ENCODE measurements at places on chromosomes 7 and 10.

GRCh38 chr7:151114151-151115090 is 28.1 kb downstream of the AGAP3 start:
- no peak for DNase-seq

GRCh38 chr7:78568690-78569089 is 770.1 kb downstream of the PHTF2 start:
- DNase-seq = no peak

DNA sequence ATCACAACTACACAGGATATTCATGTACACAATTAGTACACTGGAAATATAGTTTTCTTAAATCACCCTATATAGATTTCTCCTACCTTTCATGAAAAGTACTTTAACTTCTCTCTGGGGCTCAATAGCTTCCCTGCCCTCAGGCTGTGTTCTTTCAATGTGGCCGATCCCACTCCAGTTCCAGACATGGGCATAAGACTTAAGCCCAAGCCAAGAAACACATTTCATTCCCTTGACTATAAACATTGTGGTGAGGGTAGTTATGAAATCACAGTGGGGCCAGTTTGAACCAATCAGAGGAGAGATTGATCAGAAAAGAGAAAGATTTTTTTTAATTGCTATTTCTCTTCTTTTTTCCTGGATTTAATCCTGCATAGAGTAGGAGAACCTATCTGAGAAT is 904.6 kb upstream of the SORCS1 start:
- no peak for DNase-seq

DNA sequence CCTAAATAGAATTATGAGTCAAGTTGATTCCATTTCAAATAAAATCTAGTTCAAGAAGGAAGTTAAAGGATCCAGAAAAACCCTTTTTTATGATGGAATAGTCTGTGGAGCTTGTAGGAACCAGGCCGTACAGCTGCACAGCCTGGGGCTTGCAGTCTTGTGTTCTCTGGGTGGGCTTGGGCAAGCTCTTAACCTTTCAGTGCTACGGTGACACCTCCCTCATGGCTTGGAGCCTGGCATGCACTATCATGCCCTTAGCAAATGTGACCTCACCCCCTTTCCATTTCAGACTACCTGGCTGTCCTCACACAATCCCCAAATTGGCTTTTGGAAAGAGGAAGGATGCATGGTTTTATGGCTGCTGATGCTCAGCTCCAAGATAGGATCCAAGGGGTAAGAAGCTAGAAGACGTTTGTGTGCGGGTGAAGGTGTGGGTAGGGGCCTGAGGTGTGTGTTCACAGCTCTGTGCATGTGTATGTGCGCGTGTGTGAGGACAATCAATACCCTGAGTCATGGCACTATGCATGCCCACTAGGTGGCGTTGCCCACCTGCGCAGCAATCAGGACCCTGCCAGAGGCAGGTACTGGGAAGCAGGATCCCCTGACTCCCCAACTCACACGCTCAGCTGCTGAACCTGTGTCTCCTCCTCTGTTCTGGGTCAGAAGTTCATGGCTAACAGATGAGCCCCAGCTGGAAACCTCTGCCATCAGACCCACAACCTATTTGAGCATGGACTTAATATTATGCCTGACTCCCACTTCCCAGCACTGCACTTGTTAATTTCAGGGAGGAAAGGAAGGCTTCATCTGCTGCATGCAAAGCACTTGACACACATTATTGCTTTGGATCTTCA is 113.4 kb downstream of the PTPN20 start:
- peak; percentile 43 for DNase-seq

DNA sequence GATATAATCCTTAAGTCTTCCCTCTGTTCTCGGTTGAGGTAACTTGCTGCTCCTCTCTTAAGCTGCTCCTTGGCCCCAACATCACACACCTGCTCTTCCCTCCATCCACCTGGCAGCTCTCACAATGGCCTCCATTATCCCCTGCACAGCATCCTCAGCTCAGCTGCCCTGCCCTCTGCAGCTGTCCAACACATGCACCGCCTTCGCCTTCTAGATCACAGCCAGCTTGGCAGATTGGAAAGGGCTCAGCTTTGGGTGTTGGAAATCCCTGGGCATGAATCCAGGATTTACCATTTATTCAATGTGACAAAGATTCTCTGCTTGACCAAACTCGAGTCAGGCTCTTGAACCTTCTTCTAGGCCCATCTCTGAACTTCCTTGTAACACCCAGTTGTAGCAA is 20.6 kb downstream of the RGR start:
- no peak for DNase-seq

DNA sequence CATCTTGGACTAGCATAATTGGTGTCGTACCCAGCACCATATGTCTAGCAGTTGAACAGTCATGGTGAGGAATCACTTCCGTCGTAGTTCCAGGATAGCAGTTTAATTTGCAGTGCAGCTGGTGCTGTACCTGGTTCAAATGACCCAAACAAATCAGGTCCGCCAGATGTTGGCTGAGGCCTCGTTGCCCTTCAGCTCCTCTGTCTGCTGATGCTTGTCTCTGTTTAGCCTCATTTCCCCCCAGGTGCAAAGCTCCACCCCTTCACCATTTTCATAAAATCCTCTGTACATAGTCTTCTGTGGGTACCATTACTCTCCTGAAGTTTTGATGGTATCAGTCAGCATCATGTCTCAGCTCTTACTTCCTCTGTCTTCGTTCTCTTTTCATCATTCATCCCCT is 35.1 kb downstream of the UMAD1 start:
- no peak for DNase-seq

DNA sequence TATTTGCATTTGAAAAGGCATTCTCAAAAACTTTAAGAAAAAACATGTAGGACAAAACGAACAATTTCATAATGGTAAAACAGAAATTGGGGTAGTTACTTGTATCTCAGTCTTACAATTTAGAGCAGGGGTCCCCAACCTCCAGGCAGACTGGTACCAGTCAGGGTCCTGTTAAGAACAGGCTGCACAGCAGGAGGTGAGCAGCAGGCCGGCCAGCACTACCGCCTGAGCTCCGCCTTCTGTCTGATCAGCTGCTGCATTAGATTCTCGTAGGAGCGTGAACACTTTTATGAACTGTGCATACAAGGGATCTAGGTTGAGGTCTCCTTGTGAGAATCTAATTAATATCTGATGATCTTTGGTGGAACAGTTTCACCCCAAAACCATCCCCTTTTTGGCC is 77.3 kb downstream of the SEMA3A start:
- DNase-seq = no peak

DNA sequence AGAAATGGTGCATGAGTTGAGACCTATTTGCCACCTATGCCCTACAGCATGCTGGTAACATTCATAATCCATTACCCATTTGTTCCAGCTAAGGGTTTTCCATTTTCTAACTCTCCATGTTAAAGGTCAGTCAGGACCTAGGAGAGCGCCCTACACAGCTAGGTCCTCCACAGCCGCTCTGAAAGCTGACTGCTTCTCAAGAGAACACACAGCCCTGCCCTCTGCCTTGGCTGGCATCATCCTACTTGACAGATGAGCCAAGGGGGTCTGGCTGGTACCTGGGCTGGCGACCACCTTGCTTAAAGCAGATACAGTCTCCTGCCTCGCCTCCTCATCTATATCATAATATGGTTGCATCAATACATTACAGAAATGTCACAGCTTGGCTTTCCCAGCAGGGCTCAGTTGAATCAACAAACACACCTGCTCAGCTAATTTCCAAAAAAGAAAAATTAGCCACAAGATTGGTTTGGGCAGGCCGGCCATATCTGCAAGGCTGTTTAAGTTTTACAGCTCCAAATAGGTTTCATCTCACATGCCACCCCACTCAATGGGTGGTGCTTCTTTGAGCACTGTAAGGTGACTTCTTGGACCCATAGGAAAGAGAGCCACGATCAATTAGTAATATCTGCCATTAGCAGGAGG is 17.3 kb downstream of the TLL2 start:
- DNase-seq = no peak

DNA sequence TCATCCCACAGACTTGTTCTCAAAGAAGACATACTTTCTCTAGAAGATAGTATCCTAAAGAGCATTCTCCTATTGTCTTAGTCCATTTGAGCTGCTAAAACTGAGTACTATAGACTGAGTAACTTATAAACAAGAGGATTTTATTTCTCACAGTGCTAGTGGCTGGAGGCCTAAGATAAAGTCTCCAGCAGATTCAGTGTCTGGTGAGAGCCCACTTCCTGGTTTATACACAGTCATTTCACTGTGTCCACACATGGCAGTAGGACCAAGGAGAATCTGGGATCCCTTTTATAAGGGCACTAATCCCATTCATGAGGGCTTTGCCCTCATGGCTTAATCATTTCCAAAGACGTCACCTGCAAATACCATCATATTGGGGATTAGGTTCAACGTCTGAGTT is 68.7 kb downstream of the LRRC17 start:
- no peak for DNase-seq

- no peak for DNase-seq
Observed at GRCh38 chr7:135801877-135802276, 53.3 kb upstream of the FAM180A start.

GRCh38 chr7:36408589-36408988 is 18.9 kb downstream of the ANLN start:
- DNase-seq = peak; percentile 72

DNA sequence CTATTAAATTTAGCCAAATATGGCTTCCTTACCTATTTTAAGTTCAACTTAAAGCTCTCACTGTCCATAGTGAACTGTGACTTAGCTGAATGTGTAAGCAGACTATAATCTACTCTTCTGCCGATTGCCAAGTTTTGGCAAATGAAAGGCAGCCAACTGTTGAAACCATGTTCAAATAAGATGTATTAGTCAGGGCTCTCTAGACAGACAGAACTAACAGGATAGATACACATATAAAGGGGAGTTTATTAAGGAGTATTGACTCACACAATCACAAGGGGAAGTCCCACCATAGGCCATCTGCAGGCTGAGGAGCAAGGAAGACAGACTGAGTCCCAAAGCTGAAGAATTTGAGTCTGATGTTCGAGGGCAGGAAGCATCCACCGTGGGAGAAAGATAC is 837.7 kb upstream of the AUTS2 start:
- DNase-seq = no peak

DNA sequence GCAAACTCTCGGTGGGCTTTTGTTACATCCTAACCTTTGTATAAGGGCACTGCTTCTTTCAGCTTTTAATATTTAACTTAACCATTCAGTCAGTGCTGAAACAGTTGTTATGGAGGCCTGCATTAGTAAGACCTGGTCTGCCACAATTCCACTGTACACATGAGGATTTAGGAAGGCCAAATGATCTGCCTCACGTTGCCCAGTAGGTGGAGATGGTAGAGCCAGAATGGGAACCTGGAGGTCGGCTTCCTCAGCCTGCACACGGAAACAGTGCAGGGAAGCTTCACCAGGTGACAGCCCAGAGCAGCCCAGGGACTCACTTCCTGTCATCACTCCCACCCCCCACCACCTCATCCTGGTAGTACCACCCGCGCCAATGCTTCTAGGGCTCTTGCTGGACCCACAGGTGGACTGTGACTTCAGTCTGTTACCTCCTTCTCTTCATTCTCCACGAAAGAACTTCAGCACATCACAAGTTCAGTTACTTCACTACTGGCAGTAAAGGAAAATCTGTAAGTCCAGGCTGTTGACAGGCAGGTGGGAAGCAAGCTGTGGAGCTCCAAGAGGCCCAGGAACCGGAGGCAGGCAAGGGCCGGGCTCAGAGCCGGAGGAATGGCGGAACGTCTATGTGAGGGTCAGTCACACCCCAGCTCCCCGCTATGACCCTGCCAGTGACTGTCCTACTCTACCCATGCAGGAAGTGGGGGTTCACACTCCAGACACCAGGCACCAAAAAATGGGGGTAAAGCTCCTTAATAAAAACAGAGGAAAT is 480.3 kb upstream of the C7orf33 start:
- DNase-seq = no peak

DNA sequence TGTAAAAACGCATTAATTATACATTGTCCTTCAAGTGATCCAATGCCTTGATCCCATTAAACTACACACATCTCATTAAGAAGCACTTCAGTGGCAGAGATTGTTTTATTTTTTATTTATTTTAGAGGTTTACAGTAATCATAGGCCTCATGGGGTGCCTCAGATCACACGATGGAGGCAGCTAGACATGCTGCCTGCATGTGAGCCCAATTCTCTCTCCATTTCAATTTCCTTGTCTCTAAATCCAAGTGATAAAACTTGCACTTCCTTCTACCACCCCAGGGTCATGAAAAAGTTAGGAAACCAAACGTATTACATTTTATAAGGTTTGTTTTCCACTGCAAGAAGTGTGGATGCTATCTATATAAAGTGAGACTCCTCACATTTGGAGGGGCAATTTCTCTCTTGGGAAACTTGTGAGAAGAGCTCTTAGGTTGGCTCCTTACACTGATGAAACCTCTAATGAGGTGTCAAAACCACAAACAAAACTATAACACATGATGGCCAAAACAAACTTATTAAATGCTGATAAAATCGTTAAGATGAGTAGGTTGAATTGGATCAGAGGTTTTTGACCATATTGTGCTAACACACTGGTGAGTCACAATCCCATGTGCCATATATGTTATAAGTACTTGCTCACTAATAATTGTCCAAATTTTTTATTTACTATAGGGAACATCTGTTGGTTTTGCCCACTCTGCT is 22.3 kb upstream of the XPNPEP1 start:
- no peak for DNase-seq

DNA sequence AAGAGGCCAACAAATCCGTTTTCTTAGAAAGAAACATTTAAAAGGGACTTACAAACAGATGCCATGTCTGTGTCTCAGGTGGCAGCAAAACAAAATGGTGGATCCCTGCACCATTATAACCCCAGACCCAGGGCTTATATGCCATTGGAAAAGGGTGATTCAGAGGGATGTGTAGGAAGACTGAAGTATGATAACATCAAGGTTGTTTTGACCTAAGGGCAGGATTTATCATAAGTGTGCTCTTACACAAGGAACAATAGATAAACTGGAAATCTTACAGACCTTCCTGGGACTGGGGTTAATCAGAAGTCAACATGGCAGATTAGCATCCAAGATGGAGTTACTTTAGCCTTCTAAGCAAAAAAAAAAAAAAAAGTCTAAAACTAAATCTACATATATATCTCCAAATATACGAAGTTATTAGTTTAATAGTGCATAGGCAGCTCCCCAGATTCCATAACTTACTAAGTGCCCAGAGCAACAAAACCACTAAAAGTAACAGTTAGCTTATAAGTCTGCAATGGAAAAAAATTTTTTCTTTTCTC is 34.3 kb upstream of the WNT16 start:
- DNase-seq = no peak

DNA sequence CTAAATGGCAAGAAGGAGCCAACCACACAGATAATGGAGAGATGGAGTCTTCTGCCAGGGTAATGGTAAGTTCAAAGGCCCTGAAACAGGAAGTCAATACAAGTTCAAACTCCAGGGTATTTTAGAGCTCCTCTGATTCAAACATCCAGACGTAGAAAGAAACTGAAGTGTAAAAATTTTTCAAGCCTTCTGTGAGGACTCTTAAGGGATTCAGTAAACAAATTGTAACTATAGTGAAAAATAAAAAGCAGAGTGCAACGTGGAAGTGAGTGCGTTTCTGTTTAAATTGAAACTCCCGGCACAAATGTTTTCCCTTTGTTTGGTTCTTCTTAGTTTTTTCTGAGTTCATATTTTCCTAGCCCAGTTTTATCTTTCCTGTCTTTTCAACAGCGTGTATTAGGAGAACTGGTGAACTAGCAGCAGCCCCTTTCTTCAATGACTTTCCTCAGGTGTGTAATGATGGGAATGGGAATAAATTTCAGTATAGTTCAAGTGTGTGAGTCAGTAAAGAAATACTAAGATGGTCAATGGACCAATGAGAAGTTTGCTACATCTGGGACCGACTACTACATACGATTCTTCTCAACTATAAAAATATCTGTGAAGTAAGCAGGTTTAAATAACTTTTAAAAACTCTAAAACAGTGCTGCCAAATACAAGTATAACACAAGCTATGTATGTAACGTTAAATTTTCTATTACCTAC is 298.9 kb downstream of the CSTF2T start:
- DNase-seq = no peak
